ENCODE measurements at places on chromosomes 2 and 18.

DNA sequence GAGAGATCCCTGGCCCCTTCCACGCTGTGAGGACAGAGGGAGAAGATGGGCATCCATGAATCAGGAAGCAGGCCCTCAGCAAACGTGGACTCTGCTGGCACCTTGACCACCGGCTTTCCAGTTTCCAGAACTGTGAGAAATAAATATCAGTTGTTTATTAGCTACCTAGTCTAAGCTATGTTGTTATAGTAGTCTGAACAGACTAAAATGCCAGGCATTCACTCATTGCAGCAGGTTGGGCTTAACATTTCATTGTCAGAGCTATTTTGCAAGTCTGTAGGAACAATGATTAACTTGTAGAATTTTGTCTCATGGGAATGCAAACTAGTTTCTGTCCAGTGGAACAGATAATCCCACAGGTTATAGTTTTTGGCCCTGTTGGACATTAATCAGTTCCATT is 24.8 kb upstream of the TBC1D8 start:
- DNase-seq = peak; percentile 84

- peak; percentile 60 for DNase-seq
These were observed 1.1 kb downstream of the HNRNPLL start for GRCh38 chr2:38601463-38602135.

DNA sequence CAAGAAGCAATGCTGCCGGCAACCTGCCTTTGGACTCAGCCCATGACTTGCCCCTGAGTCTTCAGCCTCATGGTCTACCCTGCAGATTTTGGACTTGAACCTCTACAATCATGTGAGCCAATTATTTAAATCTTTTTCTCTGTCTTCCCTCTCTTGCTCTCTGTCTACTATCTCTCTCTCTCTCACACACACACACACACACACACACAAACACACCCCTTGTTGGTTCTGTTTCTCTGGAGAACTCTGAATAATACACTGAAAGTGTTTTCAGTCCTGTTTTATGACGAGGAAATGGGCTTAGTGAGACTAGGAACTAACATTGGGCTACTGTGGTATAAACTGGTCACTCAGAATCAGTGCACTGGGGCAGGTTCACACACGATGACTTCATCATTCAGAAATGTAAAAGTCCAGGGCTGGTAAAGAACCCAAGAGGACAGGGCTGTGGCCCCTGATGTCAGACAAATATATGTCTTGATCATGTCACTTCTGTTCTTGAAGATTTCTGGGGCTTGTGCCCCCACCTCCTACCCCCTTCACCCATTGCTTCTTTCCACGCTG is 266.1 kb upstream of the SIX2 start:
- peak; percentile 66 for DNase-seq

GRCh38 chr18:27178424-27178823 is 6.7 kb downstream of the CHST9 start:
- no peak for DNase-seq

- peak; percentile 77 for DNase-seq
These were observed 73.0 kb upstream of the GRB14 start for GRCh38 chr2:164694275-164694695.

DNA sequence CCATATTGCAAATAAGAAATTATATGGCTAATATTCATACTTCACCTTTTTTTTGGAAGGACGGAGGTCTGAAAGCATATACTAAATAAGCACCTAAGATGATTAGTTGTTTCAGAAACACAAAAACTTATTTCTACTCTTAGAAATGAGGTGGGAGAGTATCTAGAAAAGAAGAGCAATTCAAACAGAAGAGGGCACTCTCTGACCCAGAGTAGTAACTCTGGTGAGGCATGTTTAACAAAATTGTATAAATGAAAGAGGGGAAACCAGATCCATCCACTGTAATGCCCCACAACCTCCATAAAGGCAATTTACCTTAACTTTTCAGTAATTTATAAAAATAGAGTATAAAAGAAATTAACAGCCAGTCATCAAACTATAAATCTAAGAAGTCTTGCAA is 669.6 kb upstream of the VRK2 start:
- DNase-seq = peak; percentile 6

Measured in kidney glomerular epithelial cell (primary cell).